ENCODE measurements at places on chromosomes 13 and 19.

GRCh38 chr19:48999481-49000325 lies 6.0 kb downstream of the RUVBL2 start:
- peak; percentile 76 for DNase-seq

DNA sequence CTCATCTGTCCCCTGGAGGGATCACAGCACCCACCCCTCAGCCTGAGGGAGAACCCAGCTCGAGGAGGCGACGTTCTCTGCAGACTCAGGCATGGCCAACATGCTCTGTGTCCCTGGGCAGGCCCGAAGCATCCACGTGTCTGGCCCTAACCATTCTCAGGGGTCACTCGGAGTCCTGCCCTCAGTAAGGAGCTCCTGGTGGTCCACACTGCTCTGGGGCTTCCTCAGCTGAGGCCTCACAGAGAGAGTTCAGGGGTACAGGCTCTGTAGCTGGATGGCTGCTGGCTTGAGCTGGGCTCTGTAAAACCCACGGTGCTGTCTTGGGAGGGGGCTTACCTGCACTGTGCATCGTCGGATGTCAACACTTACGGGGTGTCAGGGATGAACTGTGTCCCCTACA lies 4.4 kb upstream of the SIGLEC8 start:
- no peak for DNase-seq

- DNase-seq: no peak
Observed at GRCh38 chr13:27035892-27036235, 135.7 kb downstream of the USP12 start.

DNA sequence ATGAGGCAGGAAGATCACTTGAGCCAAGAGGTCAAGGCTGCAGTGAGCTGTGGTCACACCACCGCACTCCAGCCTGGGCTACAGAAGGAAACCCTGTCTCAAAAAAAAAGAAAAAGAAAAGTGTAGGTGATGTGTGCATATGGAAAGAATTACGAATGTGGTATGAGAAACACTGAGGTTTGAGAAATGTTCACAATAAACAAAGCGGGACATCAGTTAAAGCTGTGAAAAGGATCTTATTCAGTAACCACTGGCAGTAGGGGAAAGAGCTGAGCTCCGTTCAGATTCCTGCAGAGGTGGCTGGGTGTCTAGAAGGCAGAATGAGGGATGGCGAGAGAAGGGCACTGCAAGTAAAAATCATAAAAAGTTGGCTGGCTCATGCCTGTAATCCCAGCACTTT lies 4.1 kb upstream of the IGSF23 start:
- no peak for DNase-seq

DNA sequence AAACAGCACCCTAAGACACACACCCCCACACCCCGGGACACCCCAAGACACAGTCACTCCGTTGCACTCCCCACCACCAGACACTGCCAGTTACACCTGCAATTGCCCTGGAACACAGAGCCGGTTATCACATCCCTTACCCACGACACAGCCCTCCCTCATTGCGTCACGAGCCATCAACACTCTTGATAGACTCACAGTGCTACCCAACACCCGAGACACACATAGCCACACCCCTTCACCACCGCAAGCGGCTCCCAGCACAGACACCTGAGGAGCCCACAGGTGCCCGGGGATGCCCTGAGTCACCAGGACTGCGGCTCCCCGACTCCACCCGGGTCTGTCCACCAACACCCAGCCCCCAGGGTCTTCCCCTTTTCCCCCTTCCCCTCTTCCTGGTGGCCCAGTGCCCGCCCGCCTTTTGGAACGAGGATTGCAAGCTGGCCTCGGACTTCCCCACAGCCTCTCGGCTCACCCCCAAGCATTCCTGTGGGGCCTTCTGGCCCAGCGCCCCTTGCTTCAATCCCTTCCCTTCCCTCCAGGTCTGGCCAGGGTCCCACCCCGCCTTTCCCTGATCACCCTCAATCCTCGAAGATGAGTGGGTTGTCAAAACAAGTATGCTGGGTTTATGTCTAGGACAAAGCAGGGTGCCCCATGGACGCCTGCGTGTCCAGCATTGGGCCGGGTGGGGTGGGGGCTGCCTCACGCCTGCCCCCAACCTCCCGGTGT lies 1.7 kb upstream of the PTGER1 start:
- DNase-seq: peak; percentile 74

GRCh38 chr13:47628666-47629065 lies 372.4 kb downstream of the SUCLA2 start:
- no peak for DNase-seq

DNA sequence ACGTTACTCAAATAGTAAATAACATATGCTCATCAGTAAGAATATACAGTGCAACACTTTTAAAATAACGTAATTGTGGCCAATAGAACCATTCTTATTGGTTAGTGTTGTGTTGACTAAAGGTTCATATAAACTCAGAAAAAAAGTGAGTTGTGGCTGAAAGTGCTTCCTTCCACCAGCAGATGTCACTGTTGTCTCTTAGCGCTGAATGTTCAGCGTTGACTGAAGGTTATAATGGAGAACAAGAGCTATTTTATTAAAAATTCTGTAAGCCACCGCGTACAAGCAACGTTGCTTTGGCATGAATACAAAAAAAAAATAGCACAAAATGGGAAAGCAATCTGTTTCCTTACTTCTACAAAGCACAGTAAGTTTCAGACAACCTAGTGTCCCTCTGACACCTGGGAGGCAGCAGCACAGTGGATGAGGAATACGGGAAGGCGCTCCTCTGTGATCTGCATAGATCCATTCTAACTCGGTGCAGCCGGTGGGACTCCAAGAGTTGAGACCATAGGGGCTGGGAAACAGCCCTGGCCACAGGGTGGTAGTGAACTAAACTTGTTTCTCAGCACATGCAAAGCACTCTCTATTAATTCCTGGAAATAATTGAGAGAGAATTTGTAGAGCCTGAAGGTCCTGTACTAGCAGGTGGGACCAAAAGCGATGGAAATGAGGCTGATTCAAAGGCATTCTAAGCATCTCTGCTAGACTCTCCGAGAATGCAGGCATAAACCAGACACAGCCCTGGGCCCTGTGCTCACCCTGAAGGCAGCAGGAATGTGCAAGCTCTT lies 23.9 kb upstream of the OXGR1 start:
- DNase-seq: peak; percentile 48

GRCh38 chr19:47019431-47020041 lies at the start of gene NPAS1:
Gene NPAS1, plus strand, starts transcription at chr19:47019837. Its CDS starts 1,211 bp downstream, at chr19:47021048.
- no peak for DNase-seq

GRCh38 chr19:49403404-49404187 lies 15.5 kb downstream of the KASH5 start:
- no peak for DNase-seq

GRCh38 chr13:111186305-111186935 lies 71.3 kb downstream of the ARHGEF7 start:
- DNase-seq: no peak

GRCh38 chr13:21362741-21363140 lies 96.4 kb downstream of the ZDHHC20 start:
- no peak for DNase-seq

GRCh38 chr19:48858984-48859710 lies 9.3 kb downstream of the PLEKHA4 start:
- DNase-seq: peak; percentile 88

- peak; percentile 40 for DNase-seq
Observed at GRCh38 chr19:47094557-47095475, 18.8 kb downstream of the ZC3H4 start.

DNA sequence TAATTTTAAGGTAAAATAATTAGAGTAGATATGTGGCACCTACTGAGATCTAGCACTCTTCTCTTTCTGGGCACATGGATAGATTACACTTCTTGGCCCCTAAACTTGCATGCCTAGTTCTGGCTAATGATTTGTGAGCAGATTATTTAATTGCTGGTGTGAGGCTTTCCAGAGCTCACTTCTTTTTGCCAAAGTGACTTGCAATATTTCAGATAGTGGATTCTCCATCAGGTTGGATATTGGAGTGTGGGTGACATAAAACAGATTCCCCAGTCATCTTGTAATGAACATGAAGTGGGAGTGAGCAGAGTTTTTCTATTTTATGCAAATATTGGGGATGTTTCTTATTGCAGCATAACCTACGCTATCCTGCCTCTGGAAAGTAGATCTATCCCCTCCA lies 247.9 kb downstream of the KLF5 start:
- DNase-seq: no peak

DNA sequence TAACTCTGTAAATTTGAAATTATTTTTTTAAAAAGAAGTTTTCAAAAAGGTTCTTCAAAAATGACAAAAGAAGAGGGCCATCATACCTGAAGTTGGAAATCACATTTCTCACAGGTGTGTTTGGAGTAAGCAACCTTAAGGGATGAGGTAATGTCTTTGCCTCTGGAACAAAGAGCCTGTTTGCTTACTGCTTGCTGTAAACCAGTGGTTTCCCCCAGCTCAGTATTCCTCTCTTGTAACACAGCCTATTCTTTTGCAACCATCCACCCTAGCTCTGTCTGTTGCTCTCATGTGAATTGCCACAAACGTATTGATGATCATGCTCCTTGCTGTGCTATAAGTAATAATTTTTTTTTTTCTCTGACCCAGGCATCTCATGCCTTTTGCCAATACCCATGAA lies 38.1 kb downstream of the UCHL3 start:
- DNase-seq: no peak

- peak; percentile 23 for DNase-seq
Observed at GRCh38 chr13:50531917-50532899, 311.3 kb downstream of the DLEU7 start.

DNA sequence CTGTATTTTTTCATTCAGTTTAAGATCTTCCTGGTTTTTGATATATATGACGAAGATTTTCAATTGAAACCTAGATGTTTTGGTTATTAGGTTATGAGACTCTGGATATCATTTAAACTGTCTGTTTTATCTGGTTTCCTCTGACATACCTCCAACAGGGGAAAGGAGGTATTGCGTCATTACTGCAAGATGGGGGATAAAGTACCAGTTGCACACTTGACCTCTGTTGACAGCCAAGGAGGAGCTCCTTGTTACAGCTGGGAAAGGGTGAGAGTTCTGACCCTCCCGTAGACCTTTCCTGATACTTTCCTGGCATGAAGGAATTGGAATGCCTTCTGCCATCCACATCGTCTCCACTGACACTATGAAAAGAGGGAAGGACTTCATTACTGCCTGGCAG lies 82.0 kb upstream of the SHISA2 start:
- no peak for DNase-seq

DNA sequence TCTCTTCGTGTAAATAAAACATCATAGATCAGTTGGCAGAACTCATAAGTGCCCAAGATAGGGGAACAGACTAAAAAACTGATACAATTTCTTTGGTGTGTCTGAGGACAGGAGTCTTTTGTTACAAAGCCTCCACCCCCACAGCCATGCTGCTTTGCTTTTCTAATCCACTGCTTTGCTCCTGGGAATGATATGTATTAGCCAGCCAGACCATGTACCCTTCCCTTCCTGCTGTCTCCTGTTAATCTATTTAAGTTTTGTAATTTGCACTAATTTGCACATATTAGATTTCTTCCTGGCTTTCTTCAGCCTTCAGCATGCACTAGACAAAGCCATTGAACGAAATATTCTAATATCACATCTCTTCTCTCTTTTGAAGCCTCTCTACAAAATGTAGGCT lies 130.5 kb downstream of the MAB21L1 start:
- DNase-seq: no peak

DNA sequence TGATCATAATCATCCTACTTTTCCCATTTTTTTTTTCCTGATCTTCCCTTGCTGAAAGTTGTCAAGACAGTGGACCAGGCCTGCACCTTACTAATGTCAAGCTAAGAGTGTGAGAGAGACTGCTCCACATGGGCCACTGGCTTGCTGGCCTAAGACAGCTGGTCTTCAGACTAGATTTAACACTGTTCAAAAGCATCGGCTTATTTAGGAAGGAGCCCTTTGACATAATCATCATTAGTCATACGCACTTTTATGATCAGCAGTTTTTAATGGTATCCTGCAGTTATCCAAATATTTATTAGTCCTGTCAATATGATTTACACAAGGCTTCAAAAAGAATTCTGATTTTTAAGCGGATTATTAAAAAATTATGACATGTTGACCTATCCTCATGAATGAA lies 270.6 kb downstream of the DNAJC15 start:
- DNase-seq: no peak

DNA sequence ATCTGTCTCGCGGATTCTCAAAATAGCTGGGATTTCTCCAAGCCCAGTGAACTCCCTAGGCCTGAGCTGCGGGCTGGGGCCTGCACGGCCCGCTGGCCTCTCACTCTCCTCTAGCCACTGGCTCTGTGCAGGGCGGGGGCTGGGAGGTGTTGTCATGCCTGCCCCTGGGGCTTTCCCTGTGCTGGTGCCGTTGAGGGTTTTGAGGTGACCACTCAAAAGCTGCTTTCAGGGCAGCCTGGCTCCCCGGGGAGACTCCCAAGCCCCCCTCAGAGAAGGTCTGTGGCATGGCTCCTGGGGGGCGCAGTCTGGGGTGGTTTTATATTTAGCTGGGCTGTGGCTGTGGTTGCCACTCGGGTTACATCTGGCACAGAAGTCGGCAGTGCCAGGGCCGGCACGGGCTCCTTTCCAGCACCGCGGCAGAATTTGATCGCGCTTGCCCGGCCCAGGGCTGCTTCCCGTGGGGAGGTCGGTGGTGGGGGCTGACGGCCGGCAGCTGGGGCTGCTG lies 10.0 kb downstream of the NDUFB7 start:
- DNase-seq: peak; percentile 43

DNA sequence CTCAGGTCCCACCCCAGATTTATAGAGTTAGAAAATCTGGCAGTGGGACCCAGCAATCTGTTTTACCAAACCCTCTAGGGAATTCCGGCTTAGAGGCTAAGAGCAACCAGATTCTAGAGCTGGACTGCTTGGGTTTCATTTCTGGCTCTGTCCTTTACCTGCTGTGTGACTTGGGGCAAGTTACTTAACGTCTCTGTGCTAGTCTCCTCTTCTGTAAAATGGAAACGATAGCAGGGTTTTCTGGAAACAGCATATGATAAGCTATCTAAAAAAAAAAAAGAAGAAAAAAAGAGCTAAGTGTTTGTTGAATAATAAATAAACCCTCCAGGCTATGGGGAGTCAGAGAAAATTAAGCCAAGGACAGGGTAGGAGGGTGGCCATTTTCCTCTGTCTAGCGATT lies 11.6 kb upstream of the CACNG7 start:
- no peak for DNase-seq

DNA sequence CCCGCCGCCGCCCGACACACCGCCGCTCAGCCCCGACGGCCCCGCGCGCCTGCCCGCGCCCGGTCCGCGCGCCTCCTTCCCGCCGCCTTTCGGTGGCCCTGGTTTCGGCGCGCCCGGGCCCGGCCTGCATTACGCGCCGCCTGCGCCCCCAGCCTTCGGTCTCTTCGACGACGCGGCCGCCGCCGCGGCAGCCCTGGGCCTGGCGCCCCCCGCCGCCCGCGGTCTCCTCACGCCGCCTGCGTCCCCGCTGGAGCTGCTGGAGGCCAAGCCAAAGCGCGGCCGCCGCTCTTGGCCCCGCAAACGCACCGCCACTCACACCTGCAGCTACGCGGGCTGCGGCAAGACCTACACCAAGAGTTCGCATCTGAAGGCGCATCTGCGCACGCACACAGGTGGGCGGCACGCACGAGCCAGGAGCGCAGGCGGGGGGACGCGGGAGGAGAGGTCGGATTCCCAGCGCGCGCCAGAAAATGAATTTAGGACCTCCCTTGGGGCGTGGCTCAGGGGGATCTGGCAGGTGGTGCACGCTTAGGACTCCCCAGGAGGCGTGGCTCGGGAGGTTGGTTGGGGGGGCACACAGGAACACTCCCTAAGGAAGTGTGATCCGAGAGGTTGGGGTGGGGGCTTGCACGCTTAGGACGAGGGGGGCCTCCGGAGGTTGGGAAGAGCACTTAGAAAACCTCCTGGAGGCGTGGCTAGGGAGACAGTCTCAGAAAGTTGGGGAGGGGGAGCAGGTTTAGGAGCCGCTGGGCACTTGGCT lies 1.2 kb downstream of the KLF2 start:
- DNase-seq: peak; percentile 70

- DNase-seq: no peak
Observed at GRCh38 chr13:60679928-60680694, 283.1 kb downstream of the TDRD3 start.
